ENCODE measurements at places on chromosomes 6 and 20.

DNA sequence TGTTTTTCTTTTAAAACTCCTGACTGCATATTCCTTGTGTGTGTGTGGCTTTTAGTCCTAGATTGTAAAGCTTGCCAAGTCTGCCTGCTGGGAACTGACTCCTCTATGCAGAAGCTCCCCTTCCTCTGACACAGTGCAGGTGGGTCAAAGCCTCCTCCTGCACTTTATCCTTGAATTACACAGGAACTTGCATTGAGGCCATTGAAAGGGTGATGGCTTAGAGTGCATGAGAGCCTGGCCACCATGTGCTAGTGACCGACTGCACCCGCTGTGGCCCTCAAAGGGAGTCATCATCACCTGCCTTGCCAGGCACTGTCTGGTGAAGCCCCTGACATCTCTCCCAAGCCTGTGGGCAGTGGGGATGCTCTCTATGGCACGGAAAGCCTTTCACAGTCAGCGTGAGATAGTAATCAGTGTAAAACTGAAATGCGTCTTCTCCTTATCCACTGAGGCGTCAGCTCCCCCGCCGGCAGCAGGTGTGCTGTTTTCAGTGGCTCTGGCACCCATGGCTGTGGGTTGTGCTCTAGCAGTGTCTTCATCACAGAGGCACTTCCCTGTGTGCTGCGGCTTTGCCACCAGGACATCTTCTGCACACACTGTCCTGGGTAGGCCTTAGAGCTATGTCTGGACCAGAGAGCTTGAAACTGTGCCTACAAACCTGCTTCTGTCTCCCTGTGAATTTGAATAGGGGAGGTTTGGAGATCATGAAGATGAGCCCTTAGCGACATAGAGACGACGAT is 87.9 kb downstream of the THBS2 start:
- DNase-seq = no peak

DNA sequence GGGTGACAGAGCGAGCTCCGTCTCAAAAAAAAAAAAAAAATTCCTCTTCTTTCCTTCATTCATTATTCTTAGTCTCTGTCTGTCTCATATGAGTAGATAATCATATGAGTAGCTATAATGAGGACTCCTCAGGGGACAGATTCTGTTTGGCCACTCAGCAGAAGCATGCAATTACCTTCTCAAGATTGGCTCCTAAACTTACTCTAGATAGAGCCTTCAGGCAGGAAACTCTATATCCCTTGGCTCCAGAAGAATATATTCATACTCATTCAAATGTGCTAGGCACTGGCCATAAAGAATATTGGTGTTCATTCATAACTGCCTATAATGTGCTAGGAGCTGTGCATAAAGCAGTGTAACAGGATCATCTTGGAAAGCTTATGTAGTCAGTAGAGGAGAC is 2.2 kb upstream of the ACAT2 start:
- no peak for DNase-seq

GRCh38 chr20:57795342-57795697 is 85.5 kb upstream of the PMEPA1 start:
- no peak for DNase-seq

GRCh38 chr6:97111243-97111642 is 171.8 kb downstream of the MMS22L start:
- DNase-seq = no peak

GRCh38 chr6:105790635-105791034 is 295.5 kb upstream of the PRDM1 start:
- DNase-seq = no peak

DNA sequence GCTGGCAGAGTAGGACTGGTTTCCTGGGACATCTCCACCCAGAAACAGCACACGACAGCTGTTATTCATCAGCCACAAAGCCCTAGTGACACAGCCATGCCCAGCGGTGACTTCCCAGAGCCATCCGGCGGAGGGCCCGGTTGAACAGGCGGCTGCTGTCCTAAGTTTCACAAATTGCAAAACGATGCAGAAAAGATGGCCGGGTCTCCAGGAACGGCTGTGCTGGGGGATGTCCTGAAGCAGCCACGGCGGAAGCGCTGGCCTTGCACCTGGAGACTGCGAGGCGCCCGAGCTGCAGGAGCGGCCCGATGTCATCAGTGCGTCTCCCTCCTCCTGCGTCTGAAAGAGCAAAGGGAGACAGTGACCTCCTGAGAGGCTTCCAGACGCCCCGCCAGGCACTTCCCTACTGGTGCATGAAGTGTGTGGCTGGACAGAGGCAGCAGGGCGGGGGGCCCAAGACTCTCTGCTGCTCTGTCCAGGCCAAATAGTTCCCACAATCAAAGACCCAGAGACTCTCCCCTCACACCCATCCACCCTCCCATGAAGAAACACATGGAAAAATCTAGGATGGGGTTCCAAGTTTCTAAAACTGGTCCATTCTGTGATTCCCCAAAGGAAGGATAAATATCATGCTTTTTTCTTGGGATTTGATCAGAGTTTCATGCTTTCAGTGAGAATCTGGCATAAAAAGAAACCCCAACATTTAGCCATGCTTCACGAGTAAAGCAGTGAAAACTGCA is 44.0 kb downstream of the SSR1 start:
- no peak for DNase-seq

GRCh38 chr6:121847806-121848522 is 412.5 kb downstream of the GJA1 start:
- no peak for DNase-seq
